ENCODE measurements at places on chromosomes 7 and 10.

DNA sequence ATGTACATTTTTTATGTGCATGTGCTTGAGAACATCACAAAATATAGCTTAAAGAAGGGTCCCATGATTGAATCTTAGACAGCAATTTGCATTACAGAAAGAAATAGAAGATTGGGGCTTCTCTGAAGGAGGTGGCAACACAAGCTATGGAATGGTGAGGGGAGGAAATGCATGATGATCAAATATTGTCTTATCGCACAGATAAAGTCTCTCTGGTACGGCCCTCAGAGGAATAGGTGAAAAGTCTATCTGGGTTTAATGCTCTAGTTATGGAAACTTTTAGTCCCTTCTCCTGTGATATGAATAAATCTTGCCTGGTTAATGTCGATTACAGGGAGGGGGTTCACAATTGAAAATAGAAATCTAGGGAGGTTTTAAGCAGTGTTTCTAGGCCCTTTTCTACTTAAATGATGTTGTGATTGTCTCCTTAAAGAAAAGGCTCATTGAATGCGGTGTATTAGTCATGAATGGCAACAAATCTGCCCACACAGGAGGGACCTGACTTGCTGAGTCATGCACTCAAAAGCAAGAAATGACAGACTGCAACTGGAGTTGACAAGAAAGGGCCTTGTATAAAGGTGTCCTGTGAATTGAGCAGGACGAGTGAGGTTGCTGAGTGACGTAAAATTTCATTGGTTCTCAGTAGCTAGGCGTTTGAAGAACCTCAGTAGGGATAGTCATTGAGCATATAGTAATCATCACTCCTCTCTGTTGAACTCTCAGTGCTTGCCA, 133.4 kb upstream of the CSTF2T start:
- DNase-seq, result no peak

- no peak for DNase-seq
Observed at GRCh38 chr7:137652721-137653120, 194.1 kb downstream of the DGKI start.

DNA sequence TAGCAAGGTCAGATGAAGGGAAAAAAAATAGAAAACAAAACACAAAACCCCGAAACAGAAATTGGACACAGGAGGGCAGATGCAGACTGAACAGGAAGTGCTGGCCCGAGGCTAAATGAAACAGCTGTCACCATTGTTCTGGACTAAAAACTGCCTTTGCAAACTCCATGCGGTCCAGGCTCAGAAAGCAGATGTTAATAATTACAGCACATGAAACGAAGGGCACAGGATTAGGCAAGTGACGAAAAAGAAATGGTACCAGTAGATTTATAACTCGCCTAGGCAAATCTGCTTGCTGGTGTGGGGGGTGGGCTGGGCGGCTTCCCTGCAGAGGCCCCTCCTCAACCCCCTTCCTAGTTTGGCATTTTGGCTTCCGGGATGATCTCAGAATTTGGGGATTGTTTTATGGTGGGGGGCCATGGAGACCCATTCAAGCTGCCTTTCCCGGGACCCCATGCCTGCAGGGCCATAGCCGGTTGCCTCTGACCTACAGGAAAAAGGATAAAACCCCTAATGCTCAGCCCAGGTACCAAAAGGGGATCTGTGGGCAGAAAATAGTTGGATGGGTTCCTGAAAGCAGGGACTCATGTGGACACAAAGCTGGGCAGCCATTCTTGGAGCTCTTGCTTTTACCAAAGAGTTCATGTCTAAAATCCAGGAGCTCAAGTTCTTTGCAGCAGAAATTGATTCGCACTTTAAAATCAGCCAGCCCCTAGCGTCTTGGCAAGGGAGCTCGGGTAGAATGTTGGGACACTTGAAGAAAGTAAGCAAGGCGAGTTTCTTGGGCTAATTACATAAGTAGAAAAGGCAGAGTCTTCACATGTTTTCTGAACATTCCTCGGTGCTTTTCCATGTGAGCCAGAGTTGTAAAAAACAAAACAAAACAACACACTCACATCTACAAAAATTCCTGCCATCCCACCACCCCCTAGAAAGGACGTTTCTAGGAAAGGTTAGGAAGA, 39.0 kb upstream of the EMX2 start:
- no peak for DNase-seq

DNA sequence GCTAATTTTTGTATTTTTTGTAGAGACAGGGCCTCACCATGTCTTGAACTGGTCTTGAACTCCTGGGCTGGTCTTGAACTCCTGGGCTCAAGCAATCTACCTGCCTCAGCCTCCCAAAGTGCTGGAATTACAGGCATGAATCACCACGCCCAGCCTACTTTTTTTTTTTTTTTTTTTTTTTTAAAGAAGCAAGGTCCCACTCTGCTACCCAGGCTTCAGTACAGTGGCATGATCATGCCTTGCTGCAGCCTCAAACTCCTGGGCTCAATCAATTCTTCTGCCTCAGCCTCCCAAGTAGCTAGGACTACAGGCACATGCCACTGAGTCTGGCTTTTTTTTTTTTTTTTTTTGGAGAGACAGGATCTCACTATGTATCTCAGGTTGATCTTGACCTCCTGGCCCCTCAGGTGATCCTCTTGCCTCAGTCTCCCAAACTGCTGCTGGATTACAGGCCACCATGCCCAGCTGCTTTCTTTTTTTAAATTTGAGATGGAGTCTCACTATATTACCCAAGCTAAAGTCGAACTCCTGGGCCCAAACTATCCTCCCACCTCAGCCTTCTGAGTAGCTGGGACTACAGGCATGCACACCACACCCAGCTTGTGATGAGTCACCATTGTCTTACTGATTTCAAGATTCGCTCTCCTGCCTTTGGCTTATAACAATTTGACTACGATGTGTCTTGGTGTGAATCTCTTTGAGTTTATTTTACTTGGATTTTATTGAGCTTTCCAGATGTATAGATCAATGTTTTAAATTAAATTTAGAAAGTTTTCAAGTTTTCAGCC, 9.0 kb downstream of the RPEL1 start:
- DNase-seq, result no peak

DNA sequence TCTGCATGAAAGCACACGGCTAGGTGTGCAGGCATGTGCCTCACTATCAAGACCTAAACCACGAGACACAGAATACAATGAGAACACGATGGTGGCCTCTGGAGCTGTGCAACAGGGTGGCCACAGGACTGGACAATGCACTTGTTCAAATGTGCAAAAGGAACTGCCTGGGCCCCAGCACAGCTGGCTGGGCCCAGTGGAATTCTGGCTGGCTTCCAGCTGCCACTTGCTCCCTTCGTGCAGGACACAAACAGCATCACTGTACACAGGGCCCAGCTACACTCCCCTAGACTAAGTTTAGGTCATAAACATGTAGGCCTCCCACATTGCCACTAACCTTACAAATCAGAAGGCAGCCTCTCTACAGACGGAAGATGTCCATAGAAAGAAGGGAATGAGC, 23.4 kb downstream of the DOCK4 start:
- DNase-seq, result no peak

GRCh38 chr7:28479507-28479947, 67.2 kb downstream of the CREB5 start:
- no peak for DNase-seq

GRCh38 chr7:27191833-27192545, 7.0 kb upstream of the HOXA11 start:
- DNase-seq, result no peak

DNA sequence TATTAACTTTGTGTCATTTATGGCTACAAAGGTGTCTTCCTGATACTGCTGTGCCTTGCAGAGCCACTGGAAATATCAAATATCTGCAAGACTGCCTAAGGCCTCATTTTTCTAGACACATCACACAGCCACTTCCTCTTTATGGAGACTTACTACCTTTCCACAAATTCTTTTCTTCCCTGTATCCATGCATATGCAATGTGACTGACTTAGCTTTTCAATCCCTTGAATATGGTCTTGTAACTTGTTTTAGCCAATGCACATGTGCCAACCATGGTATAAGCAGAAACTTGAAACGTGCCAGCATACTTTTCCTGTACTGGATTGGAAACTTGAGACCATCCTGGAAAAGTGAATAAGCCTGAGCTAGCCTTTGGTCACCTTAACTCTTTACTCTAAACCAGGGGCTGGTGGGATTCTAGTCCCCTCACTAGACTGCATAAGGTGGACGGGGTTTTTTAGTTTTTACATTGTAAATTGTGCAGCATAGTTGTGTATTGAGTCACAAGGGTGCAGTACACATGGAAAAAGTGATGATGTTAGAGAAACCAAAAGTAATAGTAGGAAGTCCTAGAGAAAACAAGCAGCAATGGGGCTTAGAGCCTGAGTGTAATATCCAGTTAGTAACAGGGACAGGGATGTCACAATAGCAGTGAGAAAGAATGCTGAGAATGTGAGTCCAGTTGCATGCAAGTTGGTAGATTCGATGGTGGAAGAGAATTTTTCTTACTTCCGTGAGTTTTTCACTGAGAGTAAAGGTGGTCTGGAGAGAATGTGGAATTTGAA, 879.5 kb downstream of the SORCS1 start:
- DNase-seq, result no peak

DNA sequence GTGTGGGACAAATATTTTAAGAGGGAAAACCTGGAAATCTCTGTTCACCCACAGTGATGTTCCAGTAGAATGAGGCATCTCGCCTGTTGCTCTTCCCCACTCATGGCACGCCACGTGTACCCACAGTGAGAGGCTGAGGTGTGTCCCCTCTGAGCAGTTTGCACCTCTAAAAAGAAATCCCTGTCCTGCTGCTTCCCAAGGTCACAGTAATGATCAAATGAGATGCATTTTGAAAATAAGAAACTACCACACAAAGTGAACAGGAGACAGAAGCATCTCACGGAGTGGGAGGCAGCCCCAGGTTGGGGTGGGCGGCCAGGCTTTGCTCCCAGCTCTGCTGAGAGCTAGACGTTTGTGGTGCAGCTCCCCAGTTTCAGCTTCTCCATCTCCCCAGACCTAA, 12.4 kb upstream of the ZNF777 start:
- no peak for DNase-seq

DNA sequence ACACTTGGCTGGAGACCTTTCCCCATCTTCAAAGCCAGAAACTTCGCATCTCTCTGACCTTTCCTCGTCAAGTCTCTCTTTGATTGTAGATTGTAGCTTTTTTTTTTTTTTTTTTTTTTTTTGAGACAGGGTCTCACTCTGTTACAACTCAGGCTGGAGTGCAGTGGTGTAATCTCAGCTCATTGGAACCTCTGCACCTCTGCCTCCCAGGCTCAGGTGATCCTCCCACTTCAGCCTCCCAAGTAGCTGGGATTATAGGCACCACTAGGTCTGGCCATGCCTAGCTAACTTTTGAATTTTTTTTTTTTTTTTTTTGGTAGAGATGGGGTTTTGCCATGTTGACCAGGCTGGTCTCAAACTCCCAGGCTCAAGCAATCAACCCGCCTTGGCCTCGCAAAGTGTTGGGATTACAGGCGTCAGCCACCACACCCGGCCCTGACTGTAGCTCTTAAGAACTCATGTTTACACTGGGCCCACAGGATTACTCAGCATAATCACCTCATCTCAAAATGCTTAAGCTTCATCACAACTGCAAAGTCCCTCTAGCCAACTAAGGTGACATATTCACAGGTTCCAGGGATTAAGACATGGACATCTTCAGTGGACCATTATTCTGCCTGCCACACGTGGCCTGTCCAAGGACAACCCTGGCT, 11.7 kb downstream of the POLL start:
- no peak for DNase-seq

GRCh38 chr10:132328106-132328505, 3.9 kb upstream of the LRRC27 start:
- no peak for DNase-seq

DNA sequence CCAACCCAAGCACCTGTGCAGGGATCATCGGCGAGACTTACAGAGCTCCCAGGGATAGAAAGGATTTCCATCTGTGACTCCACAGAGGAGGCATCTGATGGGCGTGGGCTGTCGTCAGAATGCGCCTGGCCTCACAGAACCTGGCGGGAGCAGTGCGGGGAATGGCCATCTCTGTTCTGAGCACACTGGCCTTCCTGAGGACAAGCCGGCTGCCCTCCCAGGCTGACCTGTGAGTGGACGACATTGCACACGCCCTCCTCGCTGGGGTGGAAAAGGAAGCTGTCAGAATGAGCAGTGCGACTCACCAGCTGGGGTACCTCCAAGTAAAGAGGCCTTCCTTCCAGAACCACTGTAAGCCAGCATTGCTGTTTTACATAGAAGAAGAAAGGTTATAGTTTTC, 234.6 kb upstream of the PITRM1 start:
- no peak for DNase-seq

GRCh38 chr7:111532625-111533024, 29.7 kb downstream of the IMMP2L start:
- DNase-seq, result no peak

DNA sequence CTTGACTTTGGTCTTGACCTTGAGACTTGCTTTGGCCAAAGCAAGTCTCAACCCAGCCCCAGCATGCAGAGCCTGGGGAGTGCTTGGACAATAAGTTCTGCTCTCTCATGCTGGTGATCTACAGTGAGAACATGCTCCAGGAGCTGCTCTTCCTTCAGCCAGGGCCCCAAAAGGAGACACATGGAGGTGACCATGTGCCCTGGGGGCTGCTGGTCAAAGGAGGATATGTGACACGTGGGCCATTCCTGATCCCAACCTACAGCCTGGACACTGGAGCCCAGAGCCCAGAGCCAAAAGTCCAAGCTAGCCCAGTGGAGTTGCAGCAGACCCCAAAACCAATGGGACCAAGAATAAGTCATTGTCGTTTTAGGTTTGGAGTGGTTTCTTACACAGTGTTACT, 78.2 kb upstream of the CHST15 start:
- no peak for DNase-seq

GRCh38 chr7:157597562-157597961, 260.8 kb downstream of the DNAJB6 start:
- no peak for DNase-seq

GRCh38 chr7:65820287-65820950, 52.5 kb upstream of the VKORC1L1 start:
- no peak for DNase-seq

DNA sequence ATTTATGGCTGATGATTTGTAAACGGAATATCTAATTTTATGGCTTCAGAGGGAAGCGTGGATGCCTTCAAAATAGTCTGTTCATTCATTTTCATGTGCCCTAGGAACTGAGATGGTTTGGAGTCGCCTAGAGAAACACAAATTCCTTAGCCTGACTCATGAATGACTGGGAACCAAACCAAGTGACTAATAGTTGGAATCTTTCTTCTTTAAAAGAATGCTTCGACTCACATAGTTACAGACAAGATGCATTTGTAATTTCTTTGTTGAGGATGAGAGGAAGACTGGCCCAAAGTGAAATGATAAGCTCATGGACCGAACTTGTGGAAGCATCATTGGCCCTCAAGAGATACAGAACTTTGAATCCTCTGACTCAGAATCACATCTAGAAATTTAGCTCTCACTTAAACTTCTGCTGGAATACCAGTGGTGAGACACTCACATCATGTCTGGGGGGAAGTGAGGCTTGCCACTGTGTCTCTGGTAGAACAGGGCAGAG, 1107.2 kb downstream of the NRG3 start:
- no peak for DNase-seq

- peak; percentile 26 for DNase-seq
Observed at GRCh38 chr7:90403174-90404113, at the start of gene CLDN12. TSS of gene CLDN12 (plus strand) at chr7:90403461. CDS start at chr7:90412677, 9,216 bp downstream.

DNA sequence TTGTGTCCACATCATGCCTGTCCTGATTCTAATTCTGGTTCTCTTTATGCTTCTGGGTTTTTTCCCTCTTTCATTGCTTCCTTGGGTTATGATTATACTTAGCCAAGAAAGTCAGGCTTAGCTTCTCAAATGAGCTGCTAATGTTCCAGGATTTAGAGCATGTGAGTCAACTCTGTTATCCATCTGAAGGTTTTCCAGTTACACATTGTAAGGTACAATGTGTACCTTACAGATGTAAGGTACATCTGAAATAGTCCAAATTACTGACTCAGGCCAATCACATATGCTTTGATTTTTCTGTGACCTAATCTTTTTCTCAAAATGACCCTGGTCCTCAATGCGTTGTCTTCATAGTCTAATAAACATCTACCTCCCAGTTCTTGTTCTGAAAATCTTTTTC, 13.3 kb upstream of the MIOS start:
- DNase-seq, result no peak
